ENCODE measurements at places on chromosomes 2 and 18.

DNA sequence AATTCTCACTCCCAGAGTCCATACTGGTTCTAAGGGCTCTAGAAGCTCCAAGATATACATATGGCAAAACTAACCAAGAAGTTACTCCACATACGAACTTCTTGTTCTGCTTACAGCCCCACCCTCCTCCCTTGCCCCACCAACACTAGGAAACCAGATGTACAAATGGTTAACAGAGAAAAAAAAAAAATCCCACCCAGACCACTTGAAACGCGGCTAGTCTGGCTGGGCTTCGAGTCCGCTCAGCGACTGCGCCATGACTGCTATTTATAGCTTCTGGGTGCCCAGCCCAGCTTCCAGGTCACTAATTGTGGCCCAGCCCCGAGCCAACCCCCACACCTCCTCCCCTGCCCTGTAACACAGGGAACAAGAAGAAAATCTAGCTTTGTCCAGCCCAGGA lies 47.0 kb upstream of the IHH start:
- DNase-seq: no peak

GRCh38 chr18:32730620-32731091 lies 42.2 kb downstream of the KLHL14 start:
- peak; percentile 3 for DNase-seq

DNA sequence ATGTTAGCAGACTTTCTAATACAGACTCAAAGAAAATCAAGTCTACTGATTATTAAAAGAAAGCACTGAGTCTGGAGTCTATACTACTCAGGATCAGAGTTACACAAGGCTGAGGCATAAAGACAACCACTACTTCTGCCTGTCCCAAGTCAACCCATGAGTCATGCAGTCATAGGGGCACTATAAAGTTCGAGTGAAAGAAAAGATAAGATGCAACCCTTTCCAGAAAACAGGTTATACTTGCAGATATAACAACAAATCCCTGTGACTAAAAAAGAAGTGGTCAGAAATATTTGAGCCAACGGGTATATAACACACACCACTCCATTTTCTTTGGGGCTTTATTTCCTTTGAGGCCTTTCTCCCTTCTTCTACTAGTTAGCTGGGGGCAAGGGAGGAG lies 18.6 kb upstream of the SCRN3 start:
- peak; percentile 1 for DNase-seq

DNA sequence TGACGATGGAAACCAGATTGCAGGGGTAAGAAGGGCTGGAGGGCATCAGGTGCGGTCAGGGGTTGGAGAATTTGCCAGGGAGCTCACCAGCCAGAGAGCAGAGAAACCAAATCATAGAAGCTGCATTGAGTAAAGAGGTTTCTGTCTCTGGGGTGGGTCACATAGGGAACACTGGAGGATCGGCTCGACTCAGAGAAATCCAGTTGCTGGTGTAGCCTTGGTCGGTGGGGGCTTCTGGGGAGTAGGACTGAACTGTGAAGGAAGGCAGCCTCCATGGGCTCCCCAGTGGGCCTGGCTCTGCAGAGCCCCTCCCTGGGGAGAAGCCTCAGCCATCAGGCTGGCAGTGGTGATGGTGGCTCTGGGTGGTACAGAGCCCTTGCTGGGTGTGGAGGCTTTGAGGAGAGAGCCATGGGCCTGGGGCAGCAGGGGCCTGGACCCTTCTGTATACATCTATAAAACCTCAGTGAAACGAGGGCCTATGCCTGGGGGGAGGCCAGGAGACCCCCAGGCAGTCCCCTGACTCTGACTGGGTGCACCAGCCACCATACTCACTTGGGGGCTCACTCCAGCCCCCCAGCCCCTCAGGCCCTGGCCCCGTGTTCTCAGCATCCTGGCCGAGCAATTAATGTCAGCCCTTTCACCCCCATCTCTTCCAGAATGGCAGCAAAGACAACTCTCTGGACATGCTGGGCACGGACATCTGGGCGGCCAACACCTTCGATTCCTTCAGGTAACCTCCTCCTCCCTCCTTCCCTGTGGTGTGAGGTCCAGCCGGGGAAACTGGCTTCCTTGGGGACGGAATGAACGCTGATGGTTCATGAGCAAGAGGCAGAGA lies 124.5 kb downstream of the CTIF start:
- no peak for DNase-seq

DNA sequence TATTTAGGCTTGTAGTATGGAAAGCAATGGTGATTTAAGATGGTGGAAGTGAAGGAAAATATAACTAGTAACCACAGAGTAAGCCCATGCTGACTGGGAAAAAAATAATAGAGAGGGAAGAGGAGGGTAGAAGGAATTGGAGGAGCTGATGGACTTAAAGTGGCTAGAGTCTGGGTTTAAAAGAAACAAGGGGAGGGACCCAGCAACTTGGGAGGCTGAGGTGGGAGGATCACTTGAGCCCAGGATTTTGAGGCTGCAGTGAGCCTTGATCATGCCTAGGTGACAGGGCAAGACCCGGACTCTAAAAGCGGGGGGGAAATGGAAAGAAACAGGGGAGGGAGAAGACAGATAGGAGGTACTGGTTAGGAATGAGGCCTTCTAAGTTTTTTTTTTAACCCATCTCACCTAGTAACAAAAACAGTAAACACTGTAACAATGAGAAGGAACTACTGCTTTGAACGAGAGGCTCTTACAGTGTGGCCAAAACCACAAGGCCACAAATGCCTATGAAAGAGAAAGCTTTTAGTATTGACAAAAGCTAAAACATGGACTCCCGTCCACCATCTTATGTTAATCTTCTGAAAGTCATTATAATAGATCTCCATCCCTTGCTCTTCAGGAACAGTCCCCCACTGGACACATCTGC lies 26.6 kb downstream of the METTL8 start:
- DNase-seq: no peak

DNA sequence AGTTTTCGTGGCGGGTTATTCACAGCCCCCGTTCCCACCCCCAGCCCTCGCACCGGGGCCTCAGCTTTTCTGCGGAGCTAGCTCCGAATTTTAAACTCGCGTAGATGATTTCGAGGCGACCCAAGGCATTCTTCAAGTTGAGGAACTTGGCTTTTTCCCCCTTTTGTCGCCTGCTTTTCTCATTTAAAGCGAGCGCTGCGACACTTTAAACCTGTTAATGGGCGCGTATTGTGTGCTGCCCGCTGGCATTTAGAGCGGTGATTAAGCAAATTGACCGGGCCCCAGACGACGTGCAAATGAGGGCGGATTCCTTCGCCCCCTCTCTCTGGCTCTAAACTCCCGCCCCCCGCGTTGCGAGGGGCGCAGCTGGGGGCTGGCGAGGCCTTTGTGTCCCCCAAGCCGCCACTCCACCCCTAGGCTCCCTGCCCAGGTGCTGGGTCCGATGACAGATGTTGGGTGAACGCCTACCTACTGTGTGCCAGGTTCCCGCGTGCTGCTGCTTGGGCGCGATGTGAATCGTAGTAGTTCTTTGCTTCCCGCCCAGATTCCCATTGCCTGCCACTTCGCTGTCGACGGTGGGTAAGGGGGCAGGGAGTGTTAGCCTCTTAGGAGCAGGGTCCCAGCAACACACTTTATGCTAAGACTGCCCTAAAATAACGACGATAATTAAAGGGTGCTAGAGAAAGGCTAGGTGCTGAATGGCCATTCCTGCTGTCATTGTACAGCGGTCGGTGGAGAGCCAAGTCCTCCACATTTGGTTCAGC lies 1.9 kb downstream of the TCF7L1 start:
- no peak for DNase-seq

DNA sequence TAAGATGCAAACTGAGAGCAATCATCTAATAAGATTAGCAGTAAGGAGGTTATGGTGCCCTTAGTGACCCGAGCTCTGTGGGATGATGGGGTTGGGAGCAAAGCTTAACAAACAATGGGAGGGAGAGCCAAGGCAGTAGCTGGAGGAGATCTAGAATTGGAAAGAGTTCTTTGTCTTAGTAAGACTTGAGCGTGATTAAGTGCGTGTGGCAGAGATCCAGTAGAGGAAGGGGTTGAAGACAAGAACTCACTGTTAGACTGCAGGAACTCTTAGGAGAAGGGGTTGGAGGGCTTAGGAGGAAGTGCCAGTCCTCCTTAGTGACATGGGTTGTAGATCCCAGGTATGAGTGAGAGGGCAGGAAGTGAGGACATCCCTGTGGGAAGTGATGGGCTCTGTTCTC lies 184.7 kb downstream of the GFPT1 start:
- DNase-seq: no peak

GRCh38 chr2:125564471-125564870 lies 1091.5 kb upstream of the GYPC start:
- no peak for DNase-seq

GRCh38 chr2:58120626-58121229 lies 74.1 kb downstream of the VRK2 start:
- DNase-seq: no peak

DNA sequence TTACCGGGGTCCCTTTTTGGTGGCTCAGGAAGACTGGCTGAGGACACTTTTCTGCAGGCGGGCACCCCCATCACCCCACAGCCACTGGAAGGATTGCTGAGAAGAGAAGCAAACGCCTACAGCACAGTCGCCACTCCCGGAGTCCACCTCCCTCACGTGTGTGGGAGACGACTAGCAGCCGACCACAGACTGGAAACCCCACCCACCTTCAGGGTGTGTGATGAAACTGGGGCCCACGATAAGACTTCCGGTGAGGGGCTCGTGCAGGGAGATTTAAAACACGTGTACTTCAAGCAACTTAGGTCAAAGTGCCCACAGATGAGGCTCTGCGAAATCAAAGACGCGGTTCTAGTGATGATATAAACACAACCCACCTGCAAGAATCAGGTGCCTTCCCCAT lies 26.3 kb downstream of the MBP start:
- DNase-seq: no peak
